ENCODE measurements at places on chromosomes 16 and 17.

DNA sequence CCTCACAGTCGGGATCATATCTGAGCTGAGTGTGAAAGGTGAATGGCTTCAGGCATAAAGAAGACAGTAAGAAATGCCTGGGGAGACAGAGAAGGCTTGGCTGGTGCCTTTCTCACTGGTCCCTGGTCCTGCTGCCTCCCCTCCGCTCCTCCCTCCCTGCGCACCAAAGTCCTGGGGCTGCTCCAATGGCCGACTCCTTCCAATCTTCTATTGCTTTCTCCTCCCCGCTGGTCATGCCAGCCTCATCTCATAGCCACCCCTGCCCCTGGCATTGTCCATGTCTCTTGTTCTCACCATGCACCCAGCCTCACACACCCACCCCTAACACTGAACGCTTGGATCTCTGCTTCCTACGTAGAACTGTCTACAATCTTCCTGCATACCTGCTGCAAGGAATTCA is 18.0 kb downstream of the TLE7 start:
- no peak for DNase-seq

DNA sequence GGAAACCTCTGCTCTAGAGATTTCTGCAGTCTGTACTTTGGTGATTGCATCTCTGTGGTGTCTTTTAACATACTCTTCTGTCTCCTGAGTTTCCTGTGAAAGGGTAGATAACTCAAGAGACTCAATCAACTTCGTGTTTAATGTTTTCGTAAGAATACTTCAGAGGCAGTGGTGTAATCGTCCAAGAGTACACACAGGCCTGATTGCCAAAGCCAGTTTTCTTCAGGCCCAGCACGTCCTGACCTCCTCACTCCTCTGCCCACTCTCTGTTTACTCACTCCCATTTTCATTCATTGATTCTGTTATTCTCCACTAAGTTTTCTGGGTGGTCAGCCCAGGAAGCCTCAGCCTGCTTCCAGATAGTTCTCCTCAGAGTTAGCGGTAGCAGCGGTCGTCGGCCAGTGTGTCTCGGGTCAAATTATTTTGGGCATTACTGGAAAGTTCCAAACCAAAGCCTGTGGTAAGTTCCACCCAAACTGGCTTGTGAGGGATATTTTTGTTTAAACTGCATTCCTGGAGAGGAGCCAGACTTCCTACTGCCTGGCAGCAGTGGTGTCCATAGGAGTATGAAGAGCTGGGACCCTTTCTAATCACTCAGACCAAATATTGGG is 293.2 kb downstream of the WWOX start:
- DNase-seq: no peak

DNA sequence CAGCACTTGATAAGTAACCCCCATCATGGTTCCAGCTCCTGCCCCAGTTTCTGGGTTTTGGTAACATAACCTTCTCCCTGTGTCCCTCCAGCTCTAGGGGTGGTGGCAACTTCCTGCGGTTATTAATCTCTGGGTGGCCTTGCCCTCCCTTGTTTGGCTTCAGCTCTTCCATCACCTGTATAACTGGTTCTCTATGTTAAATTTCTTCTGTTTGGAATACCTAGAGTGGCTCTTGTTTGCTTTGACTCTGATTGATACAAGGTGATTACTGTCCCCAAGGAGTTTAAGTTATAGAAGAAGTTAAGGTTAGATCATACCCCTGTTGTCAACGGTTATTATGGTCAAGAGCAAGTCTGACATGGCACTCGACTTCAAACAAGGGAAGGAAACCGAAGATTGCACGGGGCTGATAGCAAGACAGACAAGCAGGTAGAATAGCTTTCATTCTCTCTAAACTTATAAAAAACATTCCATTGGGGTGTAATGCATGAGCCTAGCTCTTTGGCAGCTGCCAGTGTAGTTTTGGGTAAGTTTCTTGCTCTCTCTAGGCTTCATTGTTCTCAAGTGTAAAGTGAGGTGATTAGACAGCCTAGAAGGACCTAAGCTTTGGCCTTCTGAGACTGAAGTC is 11.0 kb upstream of the CCR7 start:
- DNase-seq: no peak

GRCh38 chr16:4089811-4090301 is 26.4 kb downstream of the ADCY9 start:
- no peak for DNase-seq

DNA sequence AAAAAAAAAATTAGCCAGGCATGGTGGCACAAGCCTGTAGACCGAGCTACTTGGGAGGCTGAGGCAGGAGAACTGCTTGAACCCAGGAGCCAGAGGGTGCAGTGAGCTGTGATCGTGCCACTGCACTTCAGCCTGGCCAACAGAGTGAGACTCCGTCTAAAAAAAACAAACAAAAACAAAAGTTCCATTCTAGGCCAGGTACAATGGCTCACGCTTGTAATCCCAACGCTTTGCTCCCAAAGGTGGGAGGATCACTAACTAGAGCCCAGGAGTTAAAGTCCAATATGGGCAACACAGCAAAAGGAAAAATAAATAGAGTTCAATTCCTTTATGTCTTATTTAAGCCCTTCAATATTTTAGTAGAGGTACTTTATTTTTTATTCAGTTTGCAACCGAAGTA is 47.5 kb downstream of the CNOT1 start:
- no peak for DNase-seq

DNA sequence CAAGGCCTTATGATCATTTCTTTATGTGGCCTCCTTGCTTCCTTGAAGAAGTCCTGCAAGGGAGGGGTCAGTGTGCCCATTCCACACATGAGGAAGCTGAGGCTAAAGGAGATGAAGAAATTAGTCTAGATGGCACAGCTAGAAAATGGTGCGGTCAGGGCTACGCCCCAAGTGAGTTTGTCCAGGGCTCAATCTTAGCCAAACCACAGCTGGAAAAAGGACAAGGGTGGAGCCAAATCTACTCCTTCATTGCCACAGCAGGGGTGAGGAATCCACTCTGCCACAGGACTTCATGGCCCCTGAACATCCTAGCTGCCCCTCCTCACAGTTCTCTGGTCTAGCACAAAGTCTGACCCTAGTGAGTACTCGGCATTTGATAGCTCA is 16.2 kb downstream of the BEAN1 start:
- no peak for DNase-seq

- DNase-seq: no peak
Observed at GRCh38 chr16:64122177-64122576, 999.7 kb downstream of the CDH11 start.

DNA sequence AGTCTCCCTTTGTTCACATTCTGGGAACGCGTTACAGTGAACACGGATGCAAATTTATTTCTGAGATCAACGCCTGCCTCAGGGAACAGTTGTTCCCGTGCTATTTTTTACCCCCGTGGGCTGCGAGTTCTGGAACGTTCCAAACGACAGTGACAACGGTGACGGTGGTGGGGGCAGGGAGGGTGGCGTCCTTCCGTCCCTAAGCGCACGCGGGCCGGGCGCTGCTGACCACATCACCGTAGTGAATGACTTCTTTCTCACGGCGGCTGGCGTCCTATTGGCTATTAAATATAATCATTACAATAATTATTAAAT is 45.1 kb upstream of the SSTR5 start:
- no peak for DNase-seq

DNA sequence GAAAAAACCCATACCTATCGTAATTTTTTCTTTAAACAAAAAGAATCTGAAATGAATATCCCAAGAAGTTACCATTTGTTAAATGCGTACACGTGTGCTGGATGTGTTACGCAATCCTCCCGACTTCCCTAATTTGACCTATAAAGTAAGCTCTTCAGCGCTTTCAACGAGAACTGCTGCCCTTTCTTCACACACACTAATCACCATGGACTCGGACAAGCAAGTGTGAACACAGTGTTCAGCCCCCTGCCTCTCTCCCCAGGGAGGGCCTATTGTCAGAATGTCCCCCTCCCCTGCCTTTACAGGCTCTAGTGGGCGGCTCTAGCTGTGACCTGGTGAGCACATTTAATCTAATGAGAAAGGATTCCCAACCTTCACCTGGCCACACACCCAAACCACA is 216.1 kb downstream of the CEP112 start:
- DNase-seq: no peak

DNA sequence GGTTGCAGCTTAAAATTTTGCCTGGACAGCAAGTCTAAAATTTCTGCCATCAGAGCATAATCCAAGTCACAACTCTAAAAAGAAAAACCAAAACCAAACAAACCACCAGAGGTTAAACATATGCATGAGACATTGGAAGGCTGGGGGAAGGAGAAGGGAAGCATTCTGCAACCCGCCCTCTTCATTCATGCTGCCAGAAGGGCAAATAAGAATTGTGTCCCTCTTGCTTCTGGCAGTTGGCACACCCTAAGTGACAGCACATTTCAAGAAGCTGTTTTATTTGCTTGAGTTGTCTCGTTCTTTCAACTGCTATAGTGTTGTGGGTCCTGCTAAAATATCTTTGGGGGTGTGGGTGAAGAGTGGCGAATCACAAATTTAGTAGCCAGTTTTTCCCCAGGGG is 99.6 kb downstream of the SKAP1 start:
- no peak for DNase-seq

GRCh38 chr17:29379084-29379991 is 10.8 kb upstream of the TAOK1 start:
- no peak for DNase-seq

GRCh38 chr16:89966756-89967155 is 18.2 kb downstream of the DEF8 start:
- no peak for DNase-seq

- DNase-seq: no peak
Observed at GRCh38 chr17:19574956-19575355, 41.3 kb downstream of the SLC47A1 start.

- no peak for DNase-seq
Observed at GRCh38 chr16:31439519-31439918, 3.1 kb downstream of the ZNF843 start.

GRCh38 chr16:88750854-88751253 is 34.2 kb downstream of the PIEZO1 start:
- no peak for DNase-seq

DNA sequence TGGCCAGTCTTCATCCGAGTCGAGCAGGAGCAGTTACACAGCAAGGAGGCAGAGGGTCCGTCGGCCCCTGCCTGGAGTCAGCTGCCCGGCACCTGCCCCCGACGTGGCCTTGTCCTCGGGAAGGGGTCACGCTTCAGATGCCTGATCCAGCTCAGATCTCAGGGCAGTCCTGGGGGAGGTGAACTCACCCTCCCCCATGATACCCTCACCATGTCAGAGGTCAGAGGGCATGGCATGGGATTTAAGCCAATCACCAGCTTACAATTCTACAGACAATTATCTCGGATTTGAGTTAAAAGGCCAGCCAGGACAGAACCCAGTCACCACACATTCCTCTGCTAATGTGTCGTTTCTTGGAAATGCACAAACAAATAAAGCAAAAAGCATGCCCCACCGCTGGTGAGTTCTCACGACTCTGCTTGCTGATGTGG is 211.3 kb downstream of the FOXL1 start:
- DNase-seq: no peak

DNA sequence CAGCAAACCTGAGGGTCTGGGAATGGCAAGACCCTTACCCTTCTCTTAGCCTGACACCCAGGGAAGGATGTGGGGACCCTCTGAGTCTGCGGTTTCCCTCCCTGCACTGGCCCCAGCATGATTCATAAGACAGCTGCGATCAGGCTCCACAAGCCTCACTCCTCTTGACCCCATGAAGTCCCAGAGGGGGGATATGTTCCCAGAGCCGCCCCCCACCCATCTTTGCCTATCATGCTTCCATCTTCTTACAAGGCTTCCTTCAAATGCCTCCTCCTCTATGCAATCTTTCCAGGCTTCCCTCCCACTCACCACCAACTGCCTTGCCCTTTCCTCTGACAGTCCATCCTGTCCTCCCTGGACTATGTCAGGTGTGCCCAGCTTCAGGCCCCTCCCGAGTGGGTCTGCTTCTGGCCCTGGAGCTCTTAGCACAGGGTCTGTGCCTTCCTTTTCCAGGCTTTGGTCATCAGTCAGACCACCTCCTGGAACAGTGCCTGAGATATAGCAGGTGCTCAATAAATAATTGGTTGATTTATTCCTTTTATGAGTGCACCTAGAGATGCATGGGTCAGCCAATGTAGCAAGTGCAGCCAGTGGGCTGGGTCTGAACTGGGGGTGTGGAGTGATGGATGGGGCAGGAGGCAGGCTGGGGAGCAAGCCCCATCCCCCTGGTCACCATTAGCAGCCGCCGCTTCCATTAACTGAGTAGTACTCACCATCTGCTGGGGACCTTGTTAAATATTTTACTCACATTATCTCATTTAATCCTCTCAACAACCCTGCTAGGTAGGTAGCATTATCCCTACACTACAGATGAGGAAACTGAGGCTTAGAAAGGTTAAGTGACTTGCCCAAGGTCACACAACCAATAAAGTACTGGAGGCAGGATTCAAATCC is 8.4 kb downstream of the DLX3 start:
- DNase-seq: no peak

DNA sequence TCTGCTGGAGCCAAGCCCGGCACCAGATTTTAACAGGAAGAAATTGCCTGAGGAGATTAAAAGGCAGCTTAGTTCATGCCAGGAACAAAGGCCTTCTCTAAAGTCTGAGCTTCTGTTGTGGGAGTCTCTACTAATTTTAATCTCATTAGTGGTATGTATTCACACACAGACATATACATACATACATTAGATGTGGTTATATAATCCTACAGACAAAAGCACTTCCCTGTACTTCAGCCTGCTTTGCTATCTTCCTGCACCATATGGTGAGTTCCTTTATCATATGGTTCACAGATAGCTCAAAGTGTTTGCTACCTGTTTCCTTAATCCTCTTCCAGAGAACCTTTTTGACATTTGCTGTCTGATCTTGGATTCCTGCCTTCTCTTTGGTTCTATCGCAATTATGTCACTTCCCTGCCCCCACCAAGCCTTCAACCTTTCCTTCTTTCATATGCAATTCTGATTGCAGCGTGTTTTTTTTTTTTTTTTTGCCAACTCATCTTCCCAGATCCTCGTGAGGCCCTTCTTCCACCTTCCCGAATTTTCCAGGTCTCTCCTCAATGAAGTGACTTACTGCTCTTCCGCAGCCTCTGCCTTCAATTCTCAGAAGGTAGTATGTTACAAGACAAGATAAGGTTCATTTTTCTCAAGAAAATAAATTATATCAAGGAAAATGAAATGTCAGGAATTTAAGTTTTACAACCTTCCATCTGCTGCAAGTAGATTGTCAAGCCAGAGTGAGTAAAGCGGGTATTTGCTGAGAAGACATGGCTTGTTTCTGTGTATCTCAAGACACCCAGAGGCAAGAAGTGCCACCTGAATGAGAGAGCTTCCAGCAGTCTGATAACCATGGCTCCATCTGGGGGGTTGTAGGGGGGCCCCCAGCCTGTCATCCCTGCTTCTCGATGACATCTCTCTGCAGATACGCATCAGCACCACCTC is 120.2 kb upstream of the CACNG3 start:
- DNase-seq: no peak

- no peak for DNase-seq
Observed at GRCh38 chr17:43042025-43042628, 17.1 kb downstream of the RND2 start.

GRCh38 chr17:15431196-15431595 is 36.2 kb downstream of the CDRT4 start:
- no peak for DNase-seq

GRCh38 chr17:6135236-6135635 is 65.1 kb downstream of the WSCD1 start:
- no peak for DNase-seq

All from GM13977 (cell line).